ENCODE measurements at places on chromosomes 16 and 17.

- DNase-seq, result no peak
Observed at GRCh38 chr16:5665834-5666233, 568.2 kb upstream of the EEF2KMT start.

- peak; percentile 89 for DNase-seq
Observed at GRCh38 chr17:44137891-44138709, 3.6 kb upstream of the HROB start.

GRCh38 chr16:73383195-73383987, 335.5 kb upstream of the ZFHX3 start:
- DNase-seq, result no peak

- no peak for DNase-seq
Observed at GRCh38 chr16:73071131-73071940, 23.4 kb upstream of the ZFHX3 start.

DNA sequence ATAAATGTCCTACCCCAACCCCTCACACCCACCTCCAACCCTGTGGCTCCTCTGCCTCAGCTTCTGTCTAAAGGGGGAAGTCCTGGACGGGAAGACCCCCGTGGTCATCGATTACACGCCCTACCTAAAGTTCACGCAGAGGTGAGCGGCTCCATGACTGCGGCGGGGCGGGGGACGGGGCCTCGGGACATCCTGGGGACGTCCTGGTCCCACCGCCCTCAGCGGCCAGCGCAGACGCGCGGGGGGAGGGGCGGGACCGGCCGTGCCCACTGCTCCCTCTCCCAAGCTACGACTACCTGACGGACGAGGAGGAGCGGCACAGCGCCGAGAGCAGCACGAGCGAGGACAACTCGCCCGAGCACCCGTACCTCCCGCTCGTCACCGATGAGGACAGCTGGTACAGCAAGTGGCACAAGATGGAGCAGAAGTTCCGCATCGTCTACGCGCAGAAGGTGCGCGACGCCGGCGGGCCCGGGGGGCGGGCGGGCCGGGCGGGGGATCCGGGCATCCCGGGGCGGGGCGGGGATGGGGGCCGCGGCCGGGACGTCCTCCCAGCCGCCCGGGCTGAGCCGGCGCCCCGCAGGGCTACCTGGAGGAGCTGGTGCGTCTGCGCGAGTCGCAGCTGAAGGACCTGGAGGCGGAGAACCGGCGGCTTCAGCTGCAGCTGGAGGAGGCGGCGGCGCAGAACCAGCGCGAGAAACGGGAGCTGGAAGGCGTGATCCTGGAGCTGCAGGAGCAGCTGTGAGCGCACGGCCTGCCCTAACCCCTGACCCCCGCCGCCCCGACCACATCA, 6.7 kb downstream of the RUNDC3A start:
- peak; percentile 28 for DNase-seq
